Airway epithelial cell (primary cell): ENCODE measurements at places on chromosomes 4 and X. TPM values are rescaled to one million over a fixed set of nuclear protein-coding genes. Genes with fewer than 3 reads are reported as not detected.

The TLR6 gene
- total RNA-seq, result 0.92 and 1.6 TPM in 2 replicates

The ADH1A gene
- not detected in 2 replicates for total RNA-seq

The HS3ST1 gene
- total RNA-seq, result 1.7 and 10.1 TPM in 2 replicates

The PPEF2 gene
- total RNA-seq, result not detected in 2 replicates

The RBM46 gene
- total RNA-seq, result not detected in 2 replicates
